ENCODE measurements at places on chromosomes 5 and 9.

GRCh38 chr5:102713278-102713677 lies 41.8 kb upstream of the PAM start:
- DNase-seq: no peak

- no peak for DNase-seq
Observed at GRCh38 chr5:1521671-1522600, 1.8 kb downstream of the LPCAT1 start.

- no peak for DNase-seq
Observed at GRCh38 chr5:129019401-129019908, 54.2 kb downstream of the SLC27A6 start.

- no peak for DNase-seq
Observed at GRCh38 chr5:161547406-161547737, 847 bp upstream of the GABRB2 start.

DNA sequence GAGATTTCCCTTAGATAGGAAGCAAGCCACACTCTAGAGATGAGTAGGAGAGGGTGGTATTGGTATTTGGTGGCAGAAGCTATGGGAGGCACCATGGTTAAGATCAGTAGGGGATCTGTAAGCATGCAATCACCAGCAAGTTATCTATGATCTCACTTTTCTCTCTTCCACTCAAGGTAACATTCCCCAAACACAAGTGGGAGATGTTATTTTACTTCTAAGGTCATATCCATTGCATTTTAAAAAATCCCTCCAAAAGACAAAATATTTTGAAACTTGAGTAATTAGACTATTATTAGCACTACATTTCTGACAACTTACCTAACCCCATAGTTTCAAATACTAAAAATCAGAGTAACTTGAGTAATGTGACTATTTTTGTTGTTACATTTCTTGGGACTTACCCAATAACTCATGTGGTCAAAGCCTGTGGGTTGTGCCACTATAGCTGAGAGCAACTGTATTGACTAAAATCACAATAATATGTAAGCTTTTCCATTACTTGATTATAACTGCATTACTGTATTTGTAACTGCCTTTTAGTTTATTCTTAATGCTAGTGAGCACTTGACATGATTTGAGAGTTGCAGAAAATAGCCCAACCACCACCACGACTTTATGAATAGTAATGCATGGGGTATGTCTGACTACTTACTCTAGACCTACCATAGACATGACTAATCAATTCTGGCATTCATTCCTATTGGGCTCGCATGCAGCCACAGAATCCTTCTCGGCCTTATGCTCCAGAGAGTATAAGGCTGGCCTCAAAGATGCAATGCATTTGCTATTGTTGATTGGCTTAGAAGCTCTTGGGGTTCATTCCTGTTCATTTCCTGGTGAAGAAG lies 264.7 kb downstream of the TRIM32 start:
- DNase-seq: no peak

All from foreskin melanocyte (primary cell).